ENCODE measurements at places on chromosomes 2 and 18.
A peak's percentile ranks its signal among the peaks of the same experiment; 100 is the strongest.

DNA sequence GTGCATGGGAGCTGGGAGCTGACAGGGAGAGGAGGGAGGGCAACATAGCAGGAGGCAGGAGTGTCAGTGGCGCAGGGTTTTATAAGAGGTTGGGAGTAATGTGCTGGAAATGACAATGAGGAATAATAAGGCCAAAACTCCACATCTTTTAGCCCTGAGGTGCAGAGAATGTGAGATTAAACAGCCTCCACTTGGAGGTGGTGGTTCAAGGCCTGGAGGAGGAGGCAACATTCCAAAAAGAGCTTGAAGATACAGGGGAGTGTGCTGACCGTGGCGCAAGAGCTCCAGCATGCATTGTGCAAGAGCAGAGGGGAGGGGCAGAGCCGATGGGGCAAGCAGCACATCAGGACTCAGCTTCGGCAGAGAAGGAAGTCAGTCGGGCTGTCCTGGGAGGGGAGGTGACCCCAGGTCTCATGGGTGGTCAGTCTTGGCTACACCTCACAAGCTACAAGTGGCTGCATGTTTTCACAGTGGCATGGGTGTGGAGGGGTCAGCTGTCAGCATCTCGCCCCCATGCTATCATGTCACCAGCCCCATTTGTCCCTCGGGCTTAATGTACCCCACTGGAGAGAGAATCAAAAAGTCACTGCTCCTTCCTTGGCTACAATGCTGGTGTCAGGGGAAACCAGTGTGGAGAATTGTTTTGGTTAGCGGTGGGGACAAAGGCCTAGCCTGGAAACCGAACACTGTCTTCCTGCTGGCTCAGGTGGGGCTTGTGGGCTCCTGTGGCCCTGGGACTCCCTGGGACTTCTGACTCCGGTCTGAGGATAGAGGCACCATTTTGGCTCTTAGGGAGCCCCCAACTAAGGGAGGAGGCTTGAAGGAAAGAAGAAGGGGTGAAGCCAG is 208.0 kb downstream of the ZFP36L2 start:
- no peak for DNase-seq

- no peak for DNase-seq
Measured at GRCh38 chr2:67164771-67165522, 232.2 kb upstream of the ETAA1 start.

DNA sequence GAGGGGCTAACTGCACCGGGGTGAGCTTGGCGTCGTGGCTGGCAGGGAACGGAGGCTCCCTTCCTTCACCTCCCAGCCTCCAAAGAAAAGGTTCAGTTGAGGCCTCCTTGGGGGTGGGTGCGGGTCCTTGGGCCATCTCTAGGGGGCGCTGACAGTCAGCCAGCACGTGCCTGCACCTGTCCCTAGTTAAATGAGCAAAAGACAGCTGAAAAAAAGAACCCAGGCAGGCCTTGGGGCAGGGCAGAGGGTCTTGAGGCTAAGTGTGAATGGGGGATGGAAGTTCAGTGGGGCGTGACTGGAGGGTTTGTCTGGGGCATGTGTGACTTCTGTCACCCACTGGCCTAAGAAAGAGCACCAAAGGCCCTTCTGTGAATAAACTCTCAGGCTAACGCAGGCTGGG is 56.4 kb downstream of the ZFP36L2 start:
- peak; percentile 62 for DNase-seq

DNA sequence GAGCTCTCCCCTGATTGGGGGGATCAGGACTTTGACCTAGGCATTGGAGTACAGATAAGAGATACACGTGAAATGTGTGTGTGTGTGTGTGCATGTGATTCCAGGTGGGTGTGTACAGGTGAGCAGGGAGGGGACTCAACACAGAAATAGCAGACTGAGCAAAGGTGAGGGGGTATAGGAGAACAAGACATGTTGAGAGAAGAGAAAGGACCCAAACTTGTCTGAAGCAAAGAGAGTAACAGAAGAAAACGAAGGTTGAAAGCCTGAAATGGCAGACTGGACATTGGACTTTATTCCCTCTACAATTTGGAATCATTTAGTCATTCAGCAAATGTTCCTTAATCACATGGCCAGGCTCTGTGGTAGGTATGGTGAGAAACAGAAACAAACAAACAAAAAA is 23.3 kb downstream of the MRO start:
- no peak for DNase-seq

DNA sequence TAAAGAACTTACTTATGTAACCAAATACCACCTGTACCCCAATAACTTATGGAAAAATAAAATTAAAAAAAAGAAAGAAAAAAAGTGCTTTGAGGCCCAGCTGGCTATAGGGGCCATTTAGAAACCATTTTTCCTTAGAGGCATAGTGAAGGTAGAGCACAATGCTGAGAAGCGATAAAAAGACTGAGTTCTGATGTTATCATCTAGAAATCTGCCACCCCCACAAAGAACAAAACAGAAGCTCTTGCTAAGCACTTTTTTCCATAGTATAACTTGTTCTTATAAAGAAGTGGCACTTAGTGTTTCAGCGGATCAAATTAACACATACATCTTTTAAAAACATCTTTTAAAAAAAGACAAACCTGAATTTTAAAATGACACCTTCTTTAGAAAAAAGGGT is 51.4 kb downstream of the ICOS start:
- no peak for DNase-seq

GRCh38 chr2:219919506-219919905 is 292.1 kb downstream of the SLC4A3 start:
- DNase-seq, result no peak

Measured in central memory CD8-positive, alpha-beta T cell (primary cell).